ENCODE measurements at places on chromosomes 11 and 22.

DNA sequence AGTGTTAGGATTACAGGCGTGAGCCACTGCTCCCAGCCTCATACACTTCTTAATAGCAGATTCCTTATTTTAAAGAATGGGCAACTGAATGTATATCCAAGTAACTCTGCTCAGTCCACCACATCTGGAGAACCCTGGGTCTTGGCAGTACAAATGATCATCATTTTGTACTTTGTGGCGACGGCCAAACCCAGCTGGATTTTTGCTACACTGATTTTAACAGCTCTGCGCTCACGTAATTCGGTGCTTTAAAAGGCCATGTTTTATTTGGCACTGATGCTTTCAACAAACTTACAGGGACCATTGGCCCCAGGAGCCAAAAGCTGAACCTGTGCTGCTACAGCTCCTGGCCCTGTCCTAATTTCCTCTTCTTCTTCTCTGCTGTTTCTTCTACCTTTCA lies 60.8 kb upstream of the PDE3B start:
- no peak for DNase-seq

GRCh38 chr11:255176-255575 lies 18.4 kb downstream of the PSMD13 start:
- no peak for DNase-seq

DNA sequence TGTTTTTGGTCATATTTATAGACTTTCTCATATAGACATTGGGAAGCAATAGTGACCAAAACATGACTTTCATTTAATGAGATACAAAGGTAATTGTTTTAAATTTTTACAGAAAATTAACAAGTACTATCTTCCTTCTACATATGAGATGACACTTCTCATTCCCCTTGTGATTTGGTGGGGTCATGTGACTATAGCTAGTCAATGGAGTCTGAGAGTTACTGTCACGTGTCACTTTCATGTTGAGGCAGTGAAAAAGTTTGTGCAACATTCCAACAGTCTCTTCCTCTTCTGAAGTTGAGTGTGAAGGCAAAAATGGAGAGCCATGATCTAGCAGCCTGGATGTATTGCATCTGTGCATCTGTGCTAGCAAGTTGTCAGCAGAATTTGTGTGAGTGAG lies 618.3 kb upstream of the LRRC4C start:
- no peak for DNase-seq

- DNase-seq: peak; percentile 10
These were observed 76.9 kb upstream of the CTSC start for GRCh38 chr11:88414385-88414861.

- DNase-seq: no peak
These were observed 102.3 kb upstream of the PITPNB start for GRCh38 chr22:28021116-28021997.

- no peak for DNase-seq
These were observed 68.7 kb downstream of the PPFIBP2 start for GRCh38 chr11:7582338-7582985.

- no peak for DNase-seq
These were observed 1.0 kb downstream of the SUN2 start for GRCh38 chr22:38754751-38755154.

- peak; percentile 78 for DNase-seq
These were observed 235.0 kb downstream of the MIAT start for GRCh38 chr22:26892166-26893041.

DNA sequence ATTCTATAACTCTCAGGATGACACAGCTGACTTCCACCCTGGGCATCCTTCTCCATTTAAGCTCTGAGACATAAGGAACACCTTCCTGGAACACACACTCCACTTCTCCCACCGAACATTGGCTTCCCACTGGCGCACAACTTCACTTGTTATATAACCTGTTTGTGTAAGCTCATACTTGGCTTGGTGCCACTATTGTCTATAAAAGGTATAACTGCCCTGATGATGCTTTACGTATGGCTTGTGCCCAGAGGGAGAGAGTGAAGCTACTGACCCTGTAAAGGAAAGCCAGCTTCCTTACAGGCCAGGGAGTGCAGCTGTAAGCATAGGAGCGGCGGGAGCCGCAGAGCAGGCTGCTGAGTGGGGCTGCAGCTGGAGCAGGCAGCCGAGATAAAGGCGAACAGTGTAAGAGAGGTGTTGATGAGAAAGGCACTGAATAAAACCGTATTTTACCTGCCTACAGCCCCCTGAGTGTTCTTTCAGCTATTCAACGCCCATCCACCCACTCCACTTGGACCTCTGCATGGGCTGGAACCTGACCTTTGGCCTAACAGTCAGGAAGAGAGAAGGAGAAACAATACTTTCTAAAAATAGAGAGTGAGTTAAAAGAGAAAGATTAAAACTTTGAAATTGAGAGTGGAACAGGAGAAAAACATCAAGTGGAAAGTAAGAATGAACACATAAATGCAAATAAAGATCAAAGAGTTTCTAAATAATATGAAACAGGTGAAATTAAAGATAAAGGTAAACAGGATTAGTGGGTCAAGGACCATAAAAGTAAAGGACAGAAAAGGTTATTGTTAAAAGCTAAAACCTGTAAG lies 252.1 kb upstream of the ARHGAP42 start:
- DNase-seq: no peak

DNA sequence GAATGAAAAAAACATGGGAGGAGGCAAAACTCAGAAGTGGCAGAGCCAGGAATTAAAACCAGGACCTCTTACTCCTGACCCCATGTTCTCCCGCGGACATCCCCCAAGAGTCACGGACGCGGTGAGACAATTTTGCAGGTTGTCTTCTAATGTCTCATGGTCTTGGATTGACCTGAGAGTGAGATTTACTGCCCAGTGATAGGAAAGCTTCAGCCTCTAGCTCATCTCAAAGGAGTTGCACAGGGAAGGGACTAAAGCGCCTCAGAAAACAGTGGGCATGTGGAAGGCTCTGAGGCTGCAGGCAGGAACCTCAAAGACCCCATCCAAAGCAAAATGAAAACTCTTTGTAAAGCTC lies 197.4 kb downstream of the ADAMTS15 start:
- DNase-seq: no peak

- DNase-seq: no peak
These were observed 132.9 kb downstream of the C11orf58 start for GRCh38 chr11:16871368-16871767.

DNA sequence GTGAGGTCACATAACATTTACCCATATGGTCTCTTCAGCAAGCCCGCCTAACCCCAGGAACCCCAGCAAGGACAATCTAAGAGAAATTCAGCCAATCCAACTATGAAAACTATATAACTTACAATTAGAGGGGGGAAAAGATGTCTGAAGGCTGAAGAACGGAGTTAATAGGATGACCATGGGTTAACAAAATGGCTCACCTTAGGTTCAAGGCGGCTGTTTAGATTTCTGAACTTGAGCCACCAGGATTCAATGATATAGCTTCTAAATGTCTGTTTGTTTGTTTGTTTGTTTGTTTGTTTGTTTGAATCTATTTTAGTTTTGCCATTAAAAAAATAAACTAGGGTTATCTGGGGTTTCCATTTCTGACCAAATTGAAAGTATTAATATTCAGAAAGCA lies 109.8 kb upstream of the ZC3H12C start:
- no peak for DNase-seq

GRCh38 chr22:28903729-28904128 lies 20.4 kb downstream of the ZNRF3 start:
- DNase-seq: no peak

GRCh38 chr22:23065069-23065451 lies 5.3 kb upstream of the GNAZ start:
- no peak for DNase-seq

GRCh38 chr11:21470521-21470920 lies 722.4 kb upstream of the ANO5 start:
- no peak for DNase-seq

GRCh38 chr11:35042224-35042623 lies 96.7 kb upstream of the CD44 start:
- DNase-seq: no peak

- no peak for DNase-seq
These were observed 2.8 kb downstream of the TMEM9B start for GRCh38 chr11:8961401-8961800.

DNA sequence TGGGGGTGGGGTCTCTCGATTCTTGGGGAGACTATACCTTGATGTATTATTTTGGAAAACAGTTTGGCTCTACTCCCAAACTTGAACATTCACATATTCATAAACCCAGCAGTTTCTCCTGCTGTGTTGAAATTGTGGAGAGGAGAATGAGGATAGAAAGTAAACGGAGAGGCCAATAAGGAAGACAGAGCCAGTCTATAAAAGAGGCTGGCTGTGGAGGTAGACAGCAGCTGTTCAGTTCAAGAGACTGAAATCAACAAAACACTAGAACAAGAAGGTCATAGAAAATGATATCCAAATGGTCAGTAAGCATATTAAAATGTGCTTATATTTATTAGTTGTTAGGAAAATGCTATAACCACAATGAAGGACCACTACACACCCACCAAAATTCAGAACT lies 1.9 kb upstream of the MOGAT2 start:
- DNase-seq: no peak

- DNase-seq: no peak
These were observed 105.2 kb downstream of the NAV2 start for GRCh38 chr11:19817870-19818269.

DNA sequence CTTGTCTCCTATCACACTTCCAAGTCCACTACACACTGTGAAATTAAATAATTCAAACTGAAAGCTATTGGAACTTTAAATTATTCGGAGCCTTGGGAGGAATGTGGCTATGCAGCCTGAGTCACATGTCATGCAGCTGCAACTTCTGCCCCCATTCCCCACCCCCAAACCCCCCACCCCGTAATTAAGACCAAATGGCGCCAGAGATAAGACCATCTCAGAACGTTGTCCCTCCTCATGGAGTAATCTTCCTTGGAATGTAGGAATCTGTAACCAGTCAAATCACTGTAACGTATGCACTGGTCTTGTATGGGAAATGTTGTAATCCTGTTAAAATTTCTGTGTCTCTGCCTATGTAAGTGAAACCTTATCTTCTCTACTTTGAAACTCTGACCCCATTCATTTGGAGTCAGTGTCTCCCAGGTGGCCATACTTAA lies 37.0 kb downstream of the GAB2 start:
- DNase-seq: no peak

GRCh38 chr22:37985050-37985585 lies 763 bp upstream of the SOX10 start:
- DNase-seq: no peak

- no peak for DNase-seq
These were observed 11.8 kb downstream of the PNPLA5 start for GRCh38 chr22:43879901-43880540.

- no peak for DNase-seq
These were observed 45.2 kb upstream of the ADSL start for GRCh38 chr22:40300884-40301672.

- DNase-seq: no peak
These were observed 124.3 kb upstream of the OR9Q1 start for GRCh38 chr11:57899378-57899777.

- DNase-seq: no peak
These were observed 48.9 kb downstream of the ATG16L2 start for GRCh38 chr11:72863091-72863490.

GRCh38 chr11:1927848-1928469 lies 8.5 kb downstream of the TNNT3 start:
- DNase-seq: no peak

- DNase-seq: no peak
These were observed 1.9 kb downstream of the CD151 start for GRCh38 chr11:834371-835316.

DNA sequence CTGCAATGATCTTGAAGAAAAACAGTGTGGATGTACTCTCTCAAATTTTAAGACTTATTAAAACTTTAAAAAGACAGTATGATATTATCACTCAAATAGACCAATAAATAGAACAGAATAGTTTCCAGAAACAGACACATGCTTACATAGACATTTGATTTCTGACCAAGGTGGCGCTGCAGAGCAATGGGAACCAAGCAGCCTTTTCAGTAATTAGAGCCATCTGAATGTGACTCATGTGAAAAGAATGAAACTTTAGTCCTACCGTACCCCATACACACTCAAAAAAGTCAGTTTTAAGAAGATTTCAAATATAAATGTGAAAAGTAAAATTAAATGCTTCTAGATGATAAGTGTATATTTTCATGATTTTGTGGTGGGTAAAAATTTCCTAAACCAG lies 74.2 kb upstream of the MS4A8 start:
- DNase-seq: no peak

- DNase-seq: no peak
These were observed 97.3 kb downstream of the KCNC1 start for GRCh38 chr11:17831883-17832282.

DNA sequence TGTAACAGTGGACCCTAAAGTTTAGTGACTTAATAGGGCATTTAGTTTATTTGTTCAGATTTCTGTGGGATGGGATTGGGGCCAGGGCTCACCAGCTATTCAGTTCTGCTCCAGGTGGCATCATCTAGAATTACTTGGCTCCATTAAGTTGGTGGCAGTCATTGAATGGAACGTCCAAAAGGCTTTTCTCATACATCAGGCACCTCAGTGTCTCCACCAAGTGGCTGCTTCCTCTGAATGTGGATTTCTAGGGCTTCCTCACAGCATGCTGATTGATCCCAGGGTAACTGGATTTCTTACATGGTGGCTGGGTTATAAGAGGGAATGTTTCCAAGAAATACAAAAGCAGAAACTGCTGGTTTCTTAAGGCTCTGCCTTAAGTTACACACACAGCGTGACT lies 34.7 kb downstream of the USP47 start:
- no peak for DNase-seq

DNA sequence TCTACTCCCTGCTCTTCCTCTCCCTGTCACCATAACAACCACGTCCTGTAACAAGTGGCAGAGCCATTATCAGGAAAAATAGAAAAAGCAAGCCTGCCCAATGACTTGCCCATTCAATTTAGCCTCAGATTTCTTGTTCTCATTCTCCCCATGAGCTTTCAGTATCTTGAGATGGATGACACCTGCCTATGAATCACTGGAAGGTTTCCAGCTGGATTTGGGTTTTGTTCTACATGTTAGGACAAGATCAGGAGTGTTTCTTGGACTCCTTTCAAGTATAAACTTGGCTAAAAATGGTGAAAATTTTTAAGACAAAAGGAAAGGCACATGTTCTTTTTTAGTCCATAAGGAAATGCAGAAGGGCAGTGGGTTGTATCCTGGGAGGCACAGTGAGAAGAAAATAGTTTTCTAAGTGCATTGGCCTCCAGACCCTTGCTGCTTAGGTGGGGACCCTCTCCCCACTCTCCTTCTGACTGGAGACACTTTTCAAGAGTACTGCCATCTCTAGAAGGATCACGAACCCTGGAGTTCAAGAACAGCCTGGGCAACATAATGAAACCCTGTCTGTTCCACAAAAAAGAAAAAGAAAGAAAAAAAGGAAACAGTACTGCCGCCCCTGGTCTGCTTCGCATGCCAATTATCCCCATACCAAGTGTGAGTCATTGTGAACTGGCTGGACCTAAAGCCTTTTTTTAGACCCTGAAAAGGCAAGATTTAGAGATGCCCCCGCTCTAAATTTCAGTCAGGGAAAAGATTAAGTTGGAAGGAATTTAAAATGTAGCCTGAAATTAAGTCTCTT lies 51.0 kb downstream of the MTNR1B start:
- DNase-seq: no peak

GRCh38 chr11:130825561-130825960 lies 90.7 kb downstream of the SNX19 start:
- DNase-seq: no peak

Measured in NCI-H510A (cell line).